ENCODE measurements at places on chromosomes 2 and 18.

DNA sequence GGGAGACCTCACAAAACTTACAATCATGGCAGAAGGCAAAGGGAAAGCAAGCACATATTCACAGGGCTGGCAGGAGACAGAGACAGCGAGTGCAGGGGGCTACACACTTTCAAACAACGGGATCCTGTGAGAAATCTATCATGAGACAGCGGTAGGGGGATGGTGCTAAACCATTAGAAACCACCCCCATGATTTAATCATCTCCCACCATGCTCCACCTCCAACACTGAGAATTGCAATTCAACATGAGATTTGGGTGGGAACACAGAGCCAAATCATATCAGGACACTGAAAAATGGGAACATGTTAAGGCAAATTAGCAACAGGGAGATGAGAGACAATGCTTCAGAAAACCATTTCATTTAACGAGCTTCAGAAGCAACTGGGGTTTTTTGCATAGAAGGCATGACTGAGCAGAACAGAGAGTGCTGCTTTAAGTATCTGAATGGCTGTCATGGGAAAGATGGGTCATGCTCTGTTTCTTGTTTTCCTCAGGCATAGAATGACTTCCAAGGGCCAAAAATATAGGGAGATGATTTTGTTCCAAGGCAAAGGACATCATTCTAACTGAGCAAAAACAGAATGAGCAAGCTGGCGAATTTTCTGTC lies 100.8 kb upstream of the MAP2 start:
- no peak for DNase-seq

- DNase-seq: peak; percentile 18
Observed at GRCh38 chr2:238585836-238586821, 159.4 kb downstream of the ASB1 start.

GRCh38 chr2:188278388-188279092 lies 13.1 kb upstream of the GULP1 start:
- no peak for DNase-seq

DNA sequence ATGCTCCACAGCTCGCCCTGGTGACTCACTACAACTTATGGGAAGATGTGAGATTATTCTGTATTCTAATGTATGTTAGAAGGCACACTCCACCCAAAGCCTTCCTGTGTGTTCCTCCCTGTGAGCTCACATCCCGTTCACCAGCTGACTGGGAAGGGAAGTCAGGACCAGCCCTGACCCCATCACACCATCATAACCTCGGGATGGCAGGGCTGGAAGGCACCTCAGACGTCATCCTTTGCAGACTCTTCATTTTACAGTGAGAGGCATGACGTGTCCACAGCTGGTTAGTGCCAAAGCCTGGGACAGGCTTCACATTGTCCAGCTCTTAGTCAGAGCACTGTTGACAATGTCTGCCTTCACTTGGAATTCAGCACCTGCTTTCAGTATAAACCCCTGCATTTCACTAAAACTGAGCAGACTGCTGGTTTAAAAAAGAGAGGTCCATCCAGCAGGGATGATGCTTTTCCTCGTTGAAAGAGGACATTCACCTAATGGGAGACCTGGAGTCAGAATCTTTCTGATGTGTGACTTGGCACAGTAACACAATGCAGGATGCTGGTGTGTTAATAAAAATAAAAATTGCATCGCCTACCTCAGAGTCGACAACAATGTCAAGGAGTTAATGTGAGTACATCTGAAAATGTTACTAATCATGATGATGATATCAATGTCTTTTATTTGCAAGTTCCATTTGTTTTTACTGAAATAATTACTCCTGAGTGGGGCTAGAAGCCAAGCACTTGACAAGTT lies 418.0 kb upstream of the TNP1 start:
- no peak for DNase-seq

- no peak for DNase-seq
Observed at GRCh38 chr2:94994063-94994913, 31.2 kb upstream of the MAL start.

DNA sequence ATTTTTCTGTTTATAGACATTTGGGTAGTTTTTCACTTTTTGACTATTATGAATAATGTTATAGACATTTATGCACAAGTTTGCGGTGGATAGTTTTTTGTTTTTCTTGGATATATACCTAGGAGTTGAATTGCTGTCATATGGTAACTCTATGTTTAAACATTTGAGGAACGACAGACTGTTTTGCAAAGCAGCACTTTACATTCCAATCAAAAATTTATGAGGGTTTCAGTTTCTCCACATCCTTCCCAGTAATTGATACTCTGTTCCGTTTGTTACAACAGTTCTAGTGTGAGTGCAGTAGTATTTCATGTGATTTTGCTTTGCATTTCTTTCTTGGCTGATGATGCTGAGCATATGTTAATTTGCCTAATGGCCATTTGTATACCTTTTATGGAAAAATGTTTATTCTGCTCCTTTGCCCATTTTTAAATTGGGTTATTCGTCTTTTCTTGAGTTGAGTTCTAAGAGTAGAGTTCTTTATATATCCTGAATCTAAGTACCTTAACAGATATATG lies 617.3 kb upstream of the LRATD1 start:
- no peak for DNase-seq

GRCh38 chr18:60018618-60019462 lies 119.0 kb downstream of the PMAIP1 start:
- DNase-seq: no peak

- DNase-seq: peak; percentile 60
Observed at GRCh38 chr2:231238689-231239088, 40.3 kb downstream of the ARMC9 start.

- DNase-seq: no peak
Observed at GRCh38 chr2:158403237-158403636, 53.3 kb downstream of the CCDC148 start.

DNA sequence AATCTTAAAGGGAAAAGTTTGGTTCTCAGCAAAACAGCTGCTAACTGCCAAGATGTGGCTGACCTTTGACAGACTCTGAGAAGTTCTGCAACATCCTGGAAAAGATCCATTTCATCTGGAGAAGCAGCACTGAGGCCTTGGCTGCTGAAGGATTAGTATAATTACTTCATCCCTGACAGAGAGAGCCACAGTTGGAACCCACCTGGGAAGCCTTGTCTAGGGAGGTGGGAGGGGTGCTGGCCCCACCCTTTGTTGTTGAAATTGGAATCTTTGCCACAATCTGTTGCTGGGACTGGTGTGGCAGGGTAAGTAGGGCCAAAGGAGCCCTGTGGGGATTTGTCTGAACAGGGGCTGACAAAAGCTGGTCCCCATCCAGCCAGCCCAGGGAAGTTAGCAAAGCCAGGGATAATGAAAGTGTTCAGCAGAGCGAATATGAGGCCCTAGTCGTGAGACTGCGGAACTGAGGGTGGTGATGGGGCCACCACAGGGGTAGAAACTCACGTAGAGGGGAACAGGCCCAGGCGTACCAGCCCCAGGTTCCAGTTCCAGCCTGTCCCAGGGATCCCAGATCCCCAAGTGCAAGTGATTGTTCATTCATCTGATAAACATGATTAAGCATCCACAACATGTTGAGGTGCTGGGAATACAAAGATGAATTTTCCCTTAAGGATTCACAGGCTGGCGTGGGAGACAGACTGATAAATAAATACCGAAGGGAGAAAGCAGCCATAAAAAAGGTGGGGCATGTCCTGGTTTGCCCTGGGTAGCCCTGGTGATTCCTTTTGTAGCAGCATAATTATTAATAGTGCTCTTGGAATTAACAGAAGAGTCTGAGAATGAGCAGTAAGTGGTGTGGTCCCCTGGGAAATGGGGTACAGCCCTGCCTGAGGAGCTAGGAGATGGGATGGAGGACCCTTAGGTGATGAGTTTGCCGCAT lies 60.0 kb downstream of the MYO1B start:
- no peak for DNase-seq

GRCh38 chr2:223870840-223871611 lies 33.6 kb upstream of the AP1S3 start:
- DNase-seq: peak; percentile 58

- DNase-seq: peak; percentile 82
Observed at GRCh38 chr2:36477746-36478145, 120.2 kb downstream of the FEZ2 start.

GRCh38 chr2:121367246-121367900 lies 82.4 kb upstream of the TFCP2L1 start:
- DNase-seq: no peak

GRCh38 chr2:157894694-157895435 lies 18.7 kb upstream of the ACVR1 start:
- DNase-seq: no peak

Measured in hematopoietic multipotent progenitor cell treated with erythropoietin and hydrocortisone succinate and interleukin-3 and kit ligand, for 4 days (in vitro differentiated cells).